ENCODE measurements at places on chromosomes 11 and 22. TPM values are rescaled to one million over a fixed set of nuclear protein-coding genes. Genes with fewer than 3 reads are reported as not detected.

The RGL4 gene
- not detected for total RNA-seq

The OR10A2 gene
- not detected for total RNA-seq

The MYOD1 gene
- total RNA-seq: not detected

The MIOX gene
- total RNA-seq: not detected

The LMO1 gene
- not detected for total RNA-seq

The RFPL3 gene
- not detected for total RNA-seq

The SOX6 gene
- 0.32 TPM for total RNA-seq

The CDC42BPG gene
- 0.16 TPM for total RNA-seq

The SPI1 gene
- not detected for total RNA-seq

The RIC3 gene
- not detected for total RNA-seq

The MRGPRE gene
- total RNA-seq: not detected

The OR52H1 gene
- total RNA-seq: 0.63 TPM

The FGF4 gene
- not detected for total RNA-seq

The FAM181B gene
- not detected for total RNA-seq

The QSER1 gene
- 7.2 TPM for total RNA-seq

The C1QTNF5 gene
- total RNA-seq: 6.9 TPM

The TTC28 gene
- 19.1 TPM for total RNA-seq

The DRICH1 gene
- 0.17 TPM for total RNA-seq

Data from bronchial smooth muscle cell (primary cell).